ENCODE measurements at places on chromosomes 6 and 20.
A peak's percentile ranks its signal among the peaks of the same experiment; 100 is the strongest.

GRCh38 chr6:38975621-38976049, 72.9 kb upstream of the GLP1R start:
- DNase-seq = no peak

DNA sequence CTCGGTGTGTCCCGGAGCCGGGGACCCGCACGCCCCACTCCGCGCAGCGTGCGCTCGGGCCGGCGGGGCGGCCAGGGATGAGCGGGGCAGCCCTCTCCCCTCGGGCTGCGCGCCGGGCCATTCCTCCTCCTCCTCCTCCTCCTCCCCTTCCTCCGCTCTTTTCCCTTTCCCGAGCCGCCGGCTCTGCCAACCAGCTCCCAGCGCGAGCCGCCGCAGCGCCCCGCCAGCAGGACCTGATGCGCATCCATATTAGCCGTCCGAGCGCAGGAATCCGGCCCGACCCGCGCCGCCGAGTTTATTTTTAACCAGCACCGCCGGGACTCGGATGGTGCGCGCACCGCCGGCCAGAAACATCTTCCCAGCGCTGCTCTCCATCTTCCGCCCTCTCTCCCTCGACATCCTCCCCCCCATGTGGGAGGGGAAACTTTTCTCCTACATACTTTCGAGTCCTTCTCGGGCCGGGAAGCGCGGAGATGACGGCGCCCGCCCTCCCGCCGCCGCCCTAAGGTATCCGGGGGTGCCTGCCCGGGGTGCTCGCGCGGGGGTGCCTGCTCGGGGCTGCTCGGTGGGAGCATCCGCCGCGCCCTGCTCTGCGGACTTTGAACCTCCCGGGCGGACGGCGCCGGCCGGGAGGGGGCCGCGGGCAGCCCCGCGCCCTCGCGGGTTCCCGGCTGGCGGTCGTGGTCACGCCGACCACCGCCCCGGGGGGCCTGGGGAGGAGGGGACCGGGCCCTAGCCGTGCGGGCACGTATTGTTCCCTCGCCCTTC, 619 bp downstream of the RREB1 start:
- DNase-seq = peak; percentile 21

DNA sequence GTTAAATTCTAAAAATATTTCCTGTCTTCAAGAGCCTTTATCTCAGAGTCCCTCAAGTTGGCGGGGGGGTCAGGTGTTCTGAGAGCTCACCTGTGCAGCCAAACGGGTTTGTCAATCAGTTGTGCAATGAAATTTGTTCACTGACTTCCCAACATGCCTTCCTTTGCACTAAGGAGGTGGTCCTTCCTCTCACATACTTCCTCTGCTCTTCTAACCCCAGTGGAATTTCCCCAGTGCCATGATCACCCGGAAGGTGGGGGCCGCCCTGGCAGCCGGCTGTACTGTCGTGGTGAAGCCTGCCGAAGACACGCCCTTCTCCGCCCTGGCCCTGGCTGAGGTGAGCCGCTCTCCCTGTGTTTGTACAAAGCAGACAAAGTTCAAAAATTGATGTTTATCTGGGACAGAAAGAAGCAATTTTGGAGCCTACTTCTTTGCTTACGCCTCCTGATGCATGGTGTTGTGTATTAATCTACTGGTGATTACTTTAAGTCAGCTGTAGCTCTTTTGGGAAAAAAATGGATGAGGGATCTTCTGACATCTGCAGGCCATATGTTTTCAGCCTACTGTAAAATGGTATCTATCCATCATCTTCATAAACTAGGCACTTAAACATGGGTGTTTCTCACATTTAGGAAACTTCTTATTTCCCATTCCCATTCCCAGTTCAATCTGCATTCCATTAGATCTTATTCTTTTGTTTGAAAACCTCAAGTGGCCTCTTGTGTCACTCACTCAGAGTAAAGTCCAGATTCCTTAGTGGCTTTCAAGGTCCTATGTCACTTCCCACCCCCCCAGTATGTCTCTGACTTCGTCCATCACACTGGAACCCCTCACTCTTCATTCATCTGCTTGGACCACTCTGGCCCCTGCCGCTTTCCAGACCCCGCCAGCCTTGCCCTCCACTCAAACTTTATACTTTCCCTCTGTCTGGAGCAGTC, 10.1 kb downstream of the ALDH5A1 start:
- no peak for DNase-seq

- DNase-seq = no peak
Observed at GRCh38 chr20:37890643-37891042, 12.3 kb upstream of the VSTM2L start.

- no peak for DNase-seq
Observed at GRCh38 chr20:14295238-14295637, 42.2 kb downstream of the FLRT3 start.

- no peak for DNase-seq
Observed at GRCh38 chr6:11397622-11398450, 139.7 kb upstream of the TMEM170B start.

- no peak for DNase-seq
Observed at GRCh38 chr20:38242848-38243708, 17.5 kb downstream of the KIAA1755 start.

GRCh38 chr6:38570750-38571149, 69.0 kb downstream of the BTBD9 start:
- no peak for DNase-seq

- DNase-seq = no peak
Observed at GRCh38 chr6:154602296-154602695, 91.8 kb upstream of the CNKSR3 start.

DNA sequence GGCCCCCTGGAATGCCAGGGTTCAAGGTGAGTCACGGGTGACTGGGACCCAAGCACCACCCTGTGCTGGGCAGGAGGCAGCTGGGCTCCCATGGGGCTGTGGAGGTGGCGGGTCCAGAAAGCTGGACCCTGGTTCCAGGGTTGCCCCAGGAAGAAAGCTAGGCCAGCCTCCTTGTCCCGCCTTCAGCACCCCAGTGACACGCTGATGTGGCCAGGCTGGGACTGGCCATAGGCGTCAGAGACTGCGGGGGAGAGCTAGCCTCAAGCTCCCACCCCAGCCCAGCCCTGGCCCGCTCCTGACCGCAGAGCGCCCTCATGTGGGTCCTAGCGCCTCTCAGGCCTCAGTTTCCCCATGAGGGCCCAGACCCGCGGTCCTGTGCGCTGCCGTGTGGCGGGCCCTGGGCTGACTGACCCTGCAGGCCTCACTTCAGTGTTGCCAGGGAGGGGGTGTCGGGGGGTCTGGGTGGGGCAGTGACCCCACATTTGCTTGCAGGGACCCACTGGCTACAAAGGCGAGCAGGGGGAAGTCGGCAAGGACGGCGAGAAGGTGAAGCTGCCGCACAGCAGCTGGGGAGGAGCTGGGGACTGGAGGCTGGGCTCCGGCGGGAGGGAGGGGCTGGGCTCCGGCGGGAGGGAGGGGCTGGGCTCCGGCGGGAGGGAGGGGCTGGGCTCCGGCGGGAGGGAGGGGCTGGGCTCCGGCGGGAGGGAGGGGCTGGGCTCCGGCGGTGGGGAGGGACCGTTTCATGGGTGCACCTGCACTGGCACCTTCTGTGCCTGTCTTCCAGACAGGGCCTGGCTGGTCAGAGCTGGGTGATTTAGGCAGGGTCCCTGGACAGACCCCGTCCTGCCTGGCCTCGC, 7.9 kb downstream of the COL9A3 start:
- no peak for DNase-seq

- DNase-seq = no peak
Observed at GRCh38 chr6:125667326-125667725, 82.1 kb upstream of the HEY2 start.

DNA sequence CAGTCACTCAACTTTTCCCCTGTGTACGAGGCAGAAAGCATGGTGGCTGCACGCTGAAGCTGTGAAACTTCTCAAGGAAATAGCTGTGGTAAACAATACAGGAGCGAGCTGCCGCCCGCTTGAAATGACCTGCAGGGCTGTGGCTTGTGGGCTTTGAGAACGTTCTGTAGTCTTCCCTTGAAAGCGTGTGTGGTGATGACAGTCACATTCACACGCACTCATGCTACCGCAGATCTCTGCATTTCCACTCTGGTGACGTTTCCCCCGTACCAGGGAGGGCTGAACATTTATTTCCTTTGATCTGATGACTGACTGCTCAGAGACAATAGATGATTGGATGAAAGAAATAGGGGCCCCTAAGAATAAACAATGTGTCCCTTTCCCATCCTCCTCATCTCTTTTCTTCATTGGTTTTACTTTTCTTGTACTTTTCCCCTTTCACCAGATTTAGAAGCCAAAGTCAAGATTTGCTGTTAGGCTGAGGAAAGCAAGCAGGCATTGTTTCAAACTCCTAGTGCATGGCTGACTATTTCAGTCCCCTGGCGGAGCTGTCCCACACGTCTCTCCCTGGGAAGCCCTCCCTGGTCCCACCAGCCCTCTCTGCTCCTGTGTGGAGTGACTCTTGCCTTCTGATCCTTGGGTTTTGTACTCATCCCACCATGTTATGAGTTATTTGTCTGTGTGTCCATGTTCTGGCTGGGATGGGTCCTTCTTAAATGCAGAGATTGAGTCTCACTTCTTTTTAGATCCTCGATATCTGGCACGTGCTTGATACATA, 3.9 kb downstream of the SYTL3 start:
- peak; percentile 78 for DNase-seq

- no peak for DNase-seq
Observed at GRCh38 chr6:170037541-170038250, 253.2 kb downstream of the DLL1 start.

DNA sequence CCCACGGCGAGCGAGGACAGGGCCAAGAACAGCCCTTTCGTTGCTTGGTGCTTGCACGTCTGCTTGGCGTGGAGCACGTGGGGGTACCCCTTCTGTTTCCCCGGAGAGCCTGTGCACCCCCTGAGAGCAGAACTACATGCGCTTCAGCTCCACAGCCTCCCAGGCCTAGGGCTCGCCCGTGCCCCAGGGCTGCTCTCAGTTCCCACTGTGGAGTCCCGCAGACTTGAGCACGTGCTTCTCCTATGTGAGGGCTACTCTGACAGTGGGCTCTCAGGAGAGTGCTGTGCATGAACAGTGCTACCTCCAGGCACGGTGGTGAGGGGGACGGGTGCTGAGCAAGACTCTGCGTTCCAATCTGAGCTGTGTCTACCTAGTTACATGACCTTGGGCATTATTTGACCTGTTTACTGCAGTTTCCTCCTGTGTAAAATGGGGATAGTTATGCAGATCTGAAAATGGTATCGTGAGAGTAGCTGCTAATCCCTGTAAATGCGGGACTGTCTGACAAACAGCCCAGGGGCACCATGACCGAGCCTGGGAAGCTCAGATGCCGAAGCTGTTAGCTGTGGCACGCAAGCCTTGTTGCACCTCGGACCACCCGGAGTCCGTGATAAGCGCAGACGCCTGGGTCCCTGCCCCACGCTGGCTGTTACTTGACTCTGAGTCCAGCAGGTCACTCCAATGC, 82.4 kb downstream of the IRF4 start:
- no peak for DNase-seq

- DNase-seq = no peak
Observed at GRCh38 chr20:52895235-52895634, 76.9 kb upstream of the TSHZ2 start.

- DNase-seq = peak; percentile 39
Observed at GRCh38 chr6:10801224-10801848, 37.0 kb downstream of the MAK start.

DNA sequence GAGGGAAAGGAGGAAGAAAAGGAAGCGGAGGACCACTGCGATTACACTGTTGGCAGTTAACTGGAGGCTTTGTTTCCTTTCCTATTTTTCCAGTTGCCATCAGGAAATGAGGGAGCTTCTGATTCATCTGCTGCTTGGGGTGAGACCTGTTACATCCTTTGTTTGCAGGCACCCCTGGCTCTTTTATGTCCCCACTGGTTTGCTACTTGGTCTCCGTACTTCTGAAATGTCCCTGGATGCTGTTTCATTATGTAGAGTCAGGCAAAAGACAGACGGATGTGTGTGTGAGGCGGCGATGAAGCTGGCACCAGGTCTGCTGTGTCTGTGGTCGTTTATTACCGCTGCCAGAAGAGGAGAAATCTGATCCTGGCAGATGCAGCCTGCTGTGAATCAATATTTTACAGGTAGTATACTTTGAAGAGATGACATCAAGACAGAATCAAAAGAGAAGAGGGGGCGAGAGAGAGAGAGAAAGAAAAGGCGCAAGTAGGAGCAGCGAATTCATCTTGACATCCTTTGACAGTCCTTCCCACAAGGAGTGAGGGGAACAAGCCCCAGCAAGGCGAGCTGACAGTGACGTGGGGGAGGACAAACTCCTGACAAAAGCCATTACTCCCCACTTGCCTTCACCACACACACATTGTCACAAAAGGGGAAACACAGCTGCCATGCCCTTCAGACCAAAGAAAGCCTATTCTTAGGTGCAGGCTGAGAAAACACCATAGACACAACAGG, 145.9 kb upstream of the FBXL4 start:
- DNase-seq = no peak

DNA sequence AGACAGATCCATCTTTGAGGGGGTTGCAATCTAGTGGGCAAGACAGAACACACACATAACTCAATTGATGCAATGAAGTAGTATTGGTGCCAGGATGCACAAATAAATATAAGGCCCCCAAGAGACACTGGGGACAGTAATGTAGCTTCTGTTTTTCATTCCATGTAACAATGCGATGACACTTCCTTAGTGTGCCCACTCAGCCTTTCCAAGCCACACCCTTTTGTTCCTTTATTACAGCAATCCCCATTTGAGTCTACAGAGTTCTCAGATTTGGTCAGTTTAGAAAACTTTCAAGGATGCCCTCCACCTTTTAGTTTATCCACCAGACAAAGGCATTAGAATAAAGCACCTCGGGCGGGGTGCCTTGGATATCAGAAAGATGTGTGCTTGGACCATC, 15.5 kb downstream of the TGM3 start:
- no peak for DNase-seq

- no peak for DNase-seq
Observed at GRCh38 chr20:43171930-43172329, 17.8 kb downstream of the PTPRT start.

- no peak for DNase-seq
Observed at GRCh38 chr6:1435806-1436205, 46.4 kb downstream of the FOXF2 start.

- peak; percentile 30 for DNase-seq
Observed at GRCh38 chr6:42452171-42453030, 675 bp upstream of the TRERF1 start.

DNA sequence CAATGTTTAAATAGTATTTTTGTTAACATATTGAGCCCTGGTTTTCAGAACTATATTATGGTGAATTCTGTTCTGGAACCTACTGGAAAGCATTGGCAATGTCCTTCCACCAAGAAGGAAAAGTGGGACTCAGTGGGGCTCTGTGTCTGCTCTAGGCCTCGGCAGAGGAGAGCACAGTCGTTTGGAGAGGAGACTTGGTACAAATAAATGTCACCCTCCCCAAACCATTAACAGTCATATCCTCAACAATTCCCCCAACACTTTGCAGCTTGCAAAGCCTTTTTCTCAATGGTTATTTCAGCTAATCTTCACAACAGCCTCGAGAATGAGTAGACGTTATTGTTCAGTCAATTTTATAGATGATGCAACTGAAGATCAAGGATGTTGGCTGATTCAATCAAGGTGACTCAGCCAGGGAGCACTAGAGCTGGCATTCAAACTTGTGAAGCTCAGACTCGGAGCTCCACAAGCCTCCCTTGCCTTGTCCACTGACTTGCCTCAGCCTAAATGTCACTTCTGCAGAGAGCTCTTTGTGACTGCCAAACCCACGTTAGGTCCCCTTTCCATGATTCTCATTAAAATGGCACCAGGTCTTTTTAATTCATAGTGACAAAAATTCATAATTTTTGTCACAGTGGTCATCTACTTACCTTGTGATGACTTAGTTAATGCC, 60.6 kb downstream of the TOX2 start:
- no peak for DNase-seq

- DNase-seq = no peak
Observed at GRCh38 chr6:33429750-33430052, 9.8 kb downstream of the SYNGAP1 start.

- no peak for DNase-seq
Observed at GRCh38 chr20:57257701-57258453, 8.6 kb downstream of the BMP7 start.

GRCh38 chr6:138769102-138769676, 4.4 kb upstream of the CCDC28A start:
- DNase-seq = no peak

All from activated T-helper 1 cell treated with anti-CD3 and anti-CD28 coated beads, Interleukin-2, amount 50 U/mL, for 16 hours (primary cell).